C1 segment of cervical spinal cord (tissue), 14 donors: ENCODE measurements at places on chromosomes 11 and 22.

- DNase-seq: no peak
Observed at GRCh38 chr11:20429216-20429615, 41.7 kb downstream of the PRMT3 start.

DNA sequence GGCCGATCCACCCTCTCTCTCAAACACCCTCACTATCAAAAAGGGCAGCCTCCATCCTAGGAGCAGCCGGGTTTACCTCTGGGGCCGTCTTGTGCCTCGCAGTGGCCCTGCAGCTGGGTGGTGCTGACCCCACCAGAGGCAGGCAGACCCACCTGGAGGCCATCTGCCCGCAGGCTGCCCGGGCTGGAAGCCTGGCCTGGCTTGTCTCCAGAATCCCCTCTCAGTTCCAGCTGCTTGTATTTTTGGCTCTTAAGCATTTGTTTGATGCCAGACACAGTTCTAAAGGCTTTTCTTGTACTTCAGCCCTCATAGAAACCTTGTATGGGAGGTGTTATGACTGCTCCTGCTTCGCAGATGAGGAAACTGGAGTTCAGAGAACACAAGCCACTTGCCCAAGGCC is 4.2 kb upstream of the NFAM1 start:
- no peak for DNase-seq

DNA sequence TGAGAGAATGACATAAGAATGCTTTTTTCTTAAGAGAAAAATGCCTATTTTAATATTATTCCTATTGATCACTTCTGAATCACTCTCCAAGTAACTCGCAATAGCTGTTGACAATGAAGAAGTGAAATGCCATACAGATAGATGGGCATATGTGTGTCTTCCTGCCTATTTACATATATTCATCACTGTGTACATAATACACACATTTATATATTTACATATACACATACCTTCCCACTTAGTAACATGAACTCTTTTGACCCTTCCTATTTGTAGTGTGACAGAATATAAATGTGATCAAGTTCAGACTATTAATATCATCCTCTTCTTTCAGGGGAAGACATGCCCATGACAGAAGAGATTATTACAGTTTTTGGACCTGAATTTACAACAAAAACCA is 756.7 kb downstream of the DLG2 start:
- no peak for DNase-seq

DNA sequence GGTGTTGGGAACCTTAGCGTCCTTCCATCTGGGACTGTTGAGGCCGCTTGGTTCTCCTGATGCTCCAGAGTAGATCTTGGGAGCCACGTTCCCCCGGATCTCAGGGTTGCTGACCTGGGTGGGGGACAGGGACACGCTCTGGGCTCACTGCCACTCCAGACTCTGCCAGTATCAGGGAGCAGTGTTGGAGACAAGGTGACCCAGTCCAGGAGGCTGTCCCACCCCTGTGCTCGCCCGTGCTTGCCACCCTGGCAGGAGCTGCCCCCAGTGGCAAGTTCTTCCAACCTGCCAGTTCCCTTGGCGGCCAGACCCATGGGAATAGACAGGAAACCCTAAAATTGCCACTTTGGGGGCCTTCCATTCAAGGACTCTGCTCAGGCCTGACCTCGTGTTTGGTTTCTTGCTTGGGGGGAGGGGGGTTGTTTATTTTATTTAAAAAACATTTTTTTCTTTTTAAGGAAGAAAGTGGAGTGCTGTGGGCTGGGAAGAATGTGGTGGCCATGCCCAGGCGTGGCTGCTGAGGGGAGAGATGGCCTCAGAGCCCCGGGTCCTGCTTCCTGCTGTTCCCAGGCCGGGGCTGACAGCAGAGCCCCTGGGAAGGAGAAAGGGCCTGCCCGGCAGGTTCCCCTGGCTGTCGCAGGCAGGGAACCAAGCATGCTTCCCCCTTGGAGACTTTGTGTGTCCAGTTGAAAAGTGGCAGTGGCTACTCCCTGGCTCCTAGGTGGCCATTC is 7.2 kb downstream of the GRK2 start:
- DNase-seq: no peak

DNA sequence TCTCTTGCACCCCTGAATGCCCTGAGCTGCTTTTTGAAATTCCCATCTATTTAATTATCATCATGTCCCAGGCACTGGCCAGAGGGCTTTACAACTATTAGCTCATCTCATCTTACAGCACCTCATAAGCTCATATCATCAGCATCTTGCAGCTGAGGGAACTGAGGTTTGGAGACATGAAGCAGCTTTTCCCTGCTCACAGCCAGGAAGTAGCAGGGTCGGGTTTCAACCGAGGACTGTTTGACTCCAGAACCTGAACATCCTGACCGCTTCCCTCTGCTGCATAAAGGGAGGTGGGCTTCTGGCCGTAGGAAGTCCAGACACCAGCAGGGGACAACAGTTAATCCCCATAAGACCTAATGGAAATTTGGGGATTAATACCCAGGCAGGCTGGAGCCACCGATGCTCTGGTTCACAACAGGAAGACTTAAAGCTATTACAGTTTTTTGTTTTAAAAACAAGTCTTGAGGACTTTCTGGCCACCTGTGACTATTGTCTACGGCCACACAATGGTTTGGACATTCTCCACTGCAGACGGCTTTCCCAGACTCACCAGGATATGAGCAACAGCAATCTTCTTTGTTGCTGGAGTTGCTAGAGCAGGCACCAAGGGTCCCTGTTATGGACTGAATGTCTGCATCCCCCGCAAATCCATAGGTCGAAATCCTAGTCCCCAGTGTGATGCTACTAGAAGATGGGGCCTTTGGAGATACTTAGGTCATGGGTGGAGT is 47.4 kb downstream of the CHST1 start:
- no peak for DNase-seq

GRCh38 chr11:10592331-10592730 is 23.9 kb upstream of the LYVE1 start:
- no peak for DNase-seq

- DNase-seq: no peak
Observed at GRCh38 chr11:94297985-94298576, 6.3 kb upstream of the IZUMO1R start.

DNA sequence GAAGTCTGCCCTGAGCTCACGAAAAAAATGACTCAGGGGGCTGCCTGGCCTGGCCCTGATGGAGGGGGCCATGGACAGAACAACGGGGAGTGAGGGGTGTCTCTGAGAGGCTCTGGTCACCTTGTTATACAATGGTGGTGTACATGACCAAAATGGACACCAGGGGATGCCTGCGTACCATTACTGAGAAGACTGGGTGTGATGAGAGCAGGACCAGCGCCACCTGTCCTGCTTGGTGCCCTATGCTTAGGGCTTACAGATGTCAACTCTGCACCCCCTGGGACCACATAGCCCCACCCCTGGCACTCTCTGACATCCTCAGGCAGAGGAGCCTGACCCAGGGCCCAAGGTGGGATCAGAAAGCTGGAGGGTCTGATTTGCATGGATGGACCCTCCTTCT is 104.8 kb downstream of the ZNF280B start:
- no peak for DNase-seq

- no peak for DNase-seq
Observed at GRCh38 chr22:41951898-41952474, at the start of gene SMIM45. SMIM45 (plus strand) TSS chr22:41952150.

GRCh38 chr11:62433141-62433903 is 14.5 kb downstream of the SCGB1A1 start:
- DNase-seq: no peak
